Retinal pigment epithelial cell (primary cell): ENCODE measurements at places on chromosomes 1 and 21.

DNA sequence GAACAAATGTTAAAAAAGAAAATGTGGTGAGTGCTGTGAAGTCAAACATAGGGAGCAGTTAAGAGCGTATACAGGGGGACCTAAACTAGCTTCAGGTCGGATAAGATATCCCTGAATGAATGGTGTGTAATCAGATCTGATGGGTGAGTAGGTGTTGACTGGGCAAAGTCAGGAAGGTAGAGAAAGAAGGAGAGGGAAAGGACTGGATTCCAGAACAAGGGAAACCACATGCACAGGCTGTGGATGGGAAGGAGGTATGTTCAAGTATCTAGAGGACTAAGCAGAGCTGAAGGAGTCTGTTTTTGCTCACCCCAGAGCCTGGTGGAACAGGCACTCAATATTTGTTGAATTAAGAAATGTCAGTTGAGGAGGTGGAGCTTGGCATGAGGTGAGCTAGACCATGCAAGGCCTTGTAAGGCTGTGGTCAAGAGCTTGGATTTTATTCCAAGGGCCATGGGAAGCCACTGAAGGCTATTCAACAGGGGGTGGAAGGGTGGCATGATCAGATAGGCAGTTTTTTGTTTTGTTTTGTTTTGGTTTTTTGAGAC lies 27.4 kb downstream of the MAP7D1 start:
- no peak for DNase-seq

DNA sequence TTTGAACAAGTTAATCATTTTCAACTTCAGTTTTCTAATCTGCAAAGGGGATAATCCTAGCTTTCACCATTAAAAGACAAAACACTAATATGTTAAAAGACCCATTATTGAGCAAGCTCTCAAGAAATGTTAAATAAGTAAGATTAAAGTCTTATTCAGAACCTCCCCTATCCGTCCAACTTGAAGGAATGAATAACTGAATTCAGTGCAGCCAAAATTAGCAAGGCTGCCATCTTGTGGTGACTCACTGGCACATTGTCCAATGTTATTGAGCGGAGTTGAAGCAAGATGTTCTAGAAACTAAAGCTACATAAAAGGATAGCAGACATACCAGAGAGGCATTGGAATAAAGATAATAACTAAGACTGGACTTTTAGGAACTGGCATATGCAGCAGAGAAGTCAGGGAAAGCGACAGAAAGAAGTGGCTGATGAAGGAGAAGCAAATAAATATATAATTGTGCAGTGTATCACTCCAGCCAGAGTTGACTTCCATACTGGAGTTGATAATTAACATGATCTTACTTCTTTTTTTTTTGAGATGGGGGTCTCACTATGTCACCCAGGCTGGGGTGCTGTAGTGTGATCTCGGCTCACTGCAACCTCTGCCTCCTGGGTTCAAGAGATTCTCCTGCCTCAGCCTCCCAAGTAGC lies 8.2 kb upstream of the CAP1 start:
- DNase-seq: peak; percentile 62

- DNase-seq: no peak
Observed at GRCh38 chr1:72241397-72241796, 40.9 kb downstream of the NEGR1 start.

- no peak for DNase-seq
Observed at GRCh38 chr1:165527251-165528007, 16.4 kb upstream of the LRRC52 start.

GRCh38 chr1:43706598-43707189 lies 642 bp upstream of the ST3GAL3 start:
- no peak for DNase-seq

GRCh38 chr1:244356376-244356775 lies 95.3 kb downstream of the ADSS2 start:
- DNase-seq: no peak

GRCh38 chr1:61588736-61589672 lies 135.9 kb downstream of the TM2D1 start:
- DNase-seq: peak; percentile 22

GRCh38 chr1:94745742-94746141 lies 74.4 kb upstream of the SLC44A3 start:
- no peak for DNase-seq

- no peak for DNase-seq
Observed at GRCh38 chr1:39376656-39377055, 114.8 kb upstream of the BMP8A start.

- DNase-seq: no peak
Observed at GRCh38 chr1:233189526-233189925, 106.0 kb downstream of the PCNX2 start.

DNA sequence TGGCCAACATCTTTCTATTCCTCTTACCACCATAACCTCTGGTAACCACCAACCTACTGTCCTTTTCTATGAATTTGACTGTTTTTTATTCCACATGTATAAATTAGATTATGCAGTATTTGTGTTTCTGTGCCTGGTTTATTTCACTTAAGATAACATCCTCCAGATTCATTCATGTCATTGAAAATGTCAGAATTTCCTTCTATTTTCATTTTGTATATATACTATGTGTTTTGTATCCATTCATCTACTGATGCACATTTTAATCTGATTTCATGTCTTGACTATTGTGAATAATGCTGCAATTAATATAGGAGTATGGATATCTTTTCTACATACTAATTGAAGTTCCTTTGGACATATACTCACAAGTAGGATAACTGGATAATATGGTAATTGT lies 403.2 kb downstream of the NCAM2 start:
- no peak for DNase-seq

DNA sequence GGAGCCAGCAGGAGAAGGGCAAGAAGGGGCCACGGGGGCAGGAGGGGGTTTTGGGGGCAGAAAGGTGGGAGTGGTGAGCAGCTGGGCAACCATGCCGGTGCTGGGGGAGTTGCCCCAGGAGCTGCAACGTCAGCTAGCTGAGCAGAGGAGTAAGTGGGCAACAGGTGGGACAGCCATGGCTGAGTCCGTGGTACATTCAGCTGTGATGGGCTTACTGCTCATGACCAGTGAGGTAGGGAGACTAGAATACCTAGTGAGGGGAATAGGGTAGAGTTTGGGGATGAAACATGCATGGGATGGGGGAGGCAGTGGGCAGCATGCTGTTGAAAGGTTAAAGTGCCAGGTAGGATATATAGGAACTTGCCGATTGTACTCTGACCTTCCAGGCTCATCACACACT lies 2.4 kb downstream of the USP21 start:
- no peak for DNase-seq

GRCh38 chr1:47227341-47228232 lies 4.4 kb downstream of the TAL1 start:
- no peak for DNase-seq

DNA sequence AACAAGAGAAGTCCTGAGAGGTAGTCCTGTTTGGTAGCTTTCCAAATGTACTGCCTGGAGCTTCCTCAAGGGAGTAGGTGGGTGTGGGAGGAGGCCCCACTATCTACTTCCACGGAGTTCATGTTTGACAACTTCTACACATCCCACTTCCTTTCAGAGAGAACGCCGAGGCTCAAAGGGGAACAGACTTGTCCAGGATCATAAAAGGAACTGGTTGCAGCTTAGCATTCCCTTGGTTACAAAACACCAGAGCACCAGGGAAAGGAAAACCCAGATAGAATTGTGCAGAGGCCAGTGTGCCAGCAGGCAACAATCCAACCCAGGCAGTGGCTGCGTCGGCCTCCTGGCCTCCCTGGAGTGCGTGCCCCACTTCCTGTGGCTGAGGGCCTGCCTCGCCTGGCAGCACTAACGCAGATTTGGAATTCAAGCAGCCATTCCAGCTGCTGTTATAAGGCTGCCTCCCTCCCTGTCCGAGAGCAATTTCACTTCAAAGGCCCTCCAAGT lies 4.2 kb upstream of the RAP1GAP start:
- no peak for DNase-seq

DNA sequence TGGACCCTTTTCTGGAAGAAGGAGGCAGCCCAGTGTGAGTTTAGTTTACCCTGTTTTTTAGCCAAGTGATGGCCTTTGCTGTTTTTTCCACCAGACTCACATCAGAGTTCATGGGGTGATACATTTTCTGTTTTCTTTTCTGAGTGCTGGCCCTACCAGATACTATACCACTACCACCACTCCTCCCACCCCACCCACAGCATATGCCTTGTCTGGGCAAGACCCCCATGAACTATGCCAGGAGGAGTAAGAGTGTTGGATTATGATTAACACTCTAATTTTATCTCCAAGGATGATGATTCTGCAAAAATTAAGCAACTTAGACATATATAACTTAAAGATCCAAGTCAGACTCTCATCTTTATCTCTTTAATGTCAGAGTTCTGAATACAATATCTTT lies 26.1 kb downstream of the FABP3 start:
- DNase-seq: no peak

GRCh38 chr1:152855661-152856060 lies 4.1 kb upstream of the LCE7A start:
- DNase-seq: no peak

GRCh38 chr1:215584389-215584788 lies 17.3 kb downstream of the KCTD3 start:
- DNase-seq: no peak

DNA sequence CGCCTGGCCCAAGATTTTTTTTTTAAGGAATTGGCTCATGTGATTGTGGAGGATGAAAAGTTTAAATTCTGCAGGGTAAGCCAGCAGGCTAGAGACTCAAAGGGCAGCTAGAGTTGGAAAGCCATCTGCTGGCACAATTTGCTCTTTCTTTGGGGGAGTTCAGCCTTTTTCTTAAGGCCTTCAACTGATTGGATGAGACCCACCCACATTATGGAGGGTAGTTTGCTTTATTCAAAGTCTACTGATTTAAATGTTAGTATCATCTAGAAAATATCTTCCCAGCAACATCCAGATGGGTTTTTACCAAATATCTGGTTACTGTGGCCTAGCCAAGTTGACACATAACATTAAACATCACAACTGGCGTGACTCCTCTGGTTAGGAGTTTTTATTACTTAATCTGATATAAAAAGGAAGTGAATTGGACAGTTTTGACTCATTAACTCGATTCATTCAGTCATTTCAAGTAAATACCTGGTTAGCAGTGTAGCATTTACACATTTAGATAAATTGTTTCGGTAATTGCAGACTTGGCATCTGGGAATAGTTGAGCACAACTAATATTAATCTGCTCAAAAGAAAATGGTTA lies 12.4 kb downstream of the HOOK1 start:
- no peak for DNase-seq

GRCh38 chr1:44682883-44683265 lies 8.4 kb downstream of the ARMH1 start:
- DNase-seq: no peak

DNA sequence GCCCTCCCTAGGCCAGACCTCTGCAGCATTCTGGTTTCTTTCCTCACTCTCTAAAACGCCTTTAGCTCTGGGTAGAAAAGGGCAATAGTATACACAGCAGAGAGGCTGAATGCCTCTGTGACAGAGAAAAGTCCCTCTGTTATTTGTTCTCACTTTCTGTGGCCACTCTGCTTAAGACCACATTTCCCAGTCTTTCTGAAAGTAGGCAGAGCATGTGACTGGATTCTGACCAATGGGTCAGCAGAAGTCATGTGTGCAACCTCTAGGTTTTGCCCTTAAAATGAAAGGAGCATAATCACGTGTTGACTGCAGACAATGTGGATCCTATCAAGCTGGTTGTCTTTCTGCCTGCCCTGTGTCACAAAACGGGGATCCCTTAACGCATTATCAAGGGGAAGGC lies 79.7 kb upstream of the MARK1 start:
- DNase-seq: no peak

GRCh38 chr1:243267914-243268653 lies 12.2 kb downstream of the SDCCAG8 start:
- DNase-seq: no peak

- peak; percentile 11 for DNase-seq
Observed at GRCh38 chr1:9615316-9616063, 26.8 kb downstream of the TMEM201 start.

- no peak for DNase-seq
Observed at GRCh38 chr21:44083631-44084291, 23.4 kb upstream of the PWP2 start.

DNA sequence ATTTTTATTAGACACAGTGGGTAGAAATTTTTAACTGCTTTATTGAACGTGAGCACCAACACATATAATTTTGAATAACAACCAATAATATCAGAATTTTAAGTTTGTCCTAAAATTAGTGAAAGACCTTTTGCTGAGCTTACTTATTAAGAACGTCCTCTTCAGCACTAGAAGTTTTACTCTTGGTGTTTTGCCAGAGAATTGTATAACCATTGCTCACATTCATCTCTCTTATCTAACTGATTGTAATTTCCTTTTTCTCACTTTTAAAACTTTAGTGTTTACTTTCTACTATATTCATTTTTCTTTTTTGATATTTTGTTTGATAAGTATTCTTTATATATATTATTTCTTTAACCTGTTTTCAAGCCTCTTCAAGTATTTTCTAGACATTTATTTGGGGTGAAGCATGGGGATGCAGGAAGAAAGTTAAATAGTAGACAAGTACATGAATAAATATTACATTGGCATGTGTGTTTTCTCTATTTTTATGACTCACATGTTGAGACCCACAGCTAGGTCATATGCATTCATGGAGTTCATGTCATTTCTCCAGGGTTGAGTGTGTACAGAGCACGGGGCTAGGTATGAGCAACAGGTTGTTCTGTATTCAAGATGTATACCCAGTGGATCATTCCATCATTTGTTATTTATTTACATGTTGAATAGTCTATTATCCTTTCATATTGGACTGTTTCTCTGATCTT lies 90.6 kb downstream of the ATP6V1G3 start:
- DNase-seq: no peak

GRCh38 chr1:87642581-87643221 lies 314.0 kb downstream of the LMO4 start:
- DNase-seq: peak; percentile 71

DNA sequence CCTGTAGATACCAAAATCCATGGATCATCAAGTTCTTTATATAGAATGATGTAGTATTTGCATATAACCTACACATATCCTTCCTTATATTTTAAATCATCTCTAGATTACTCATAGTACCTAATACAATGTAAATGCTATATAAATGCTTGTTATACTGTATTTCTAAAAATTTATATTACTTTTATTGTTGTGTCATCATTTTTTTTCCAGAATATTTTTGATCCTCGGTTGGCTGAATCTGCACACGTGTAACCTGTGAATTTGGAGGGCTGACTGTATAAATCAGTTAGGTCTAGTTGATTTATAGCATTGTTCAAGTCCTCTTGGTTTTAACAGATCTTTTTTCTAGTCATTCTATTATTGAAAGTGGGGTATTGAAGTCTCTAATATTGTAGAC lies 23.3 kb downstream of the OBSCN start:
- DNase-seq: no peak

DNA sequence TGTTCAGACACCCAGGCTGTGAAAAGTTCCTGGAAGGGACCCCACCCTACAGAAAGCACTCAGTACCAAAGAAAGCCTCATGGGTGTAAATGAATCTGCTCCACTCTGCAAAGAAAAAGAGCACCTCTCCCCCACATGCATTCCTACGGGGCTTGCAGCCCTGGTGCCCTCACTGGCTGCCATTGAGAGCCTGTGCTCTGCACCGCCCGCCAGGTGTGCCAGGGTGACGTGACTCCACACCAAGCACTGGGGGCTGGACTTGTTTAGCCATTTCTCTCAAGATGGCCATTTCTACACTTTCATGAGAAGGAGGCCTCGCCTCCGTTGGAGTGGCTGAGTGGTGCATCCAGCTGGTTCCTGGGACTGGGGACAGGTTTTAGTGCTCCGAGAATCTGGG lies 380.5 kb upstream of the VAMP3 start:
- no peak for DNase-seq
